Chondrocyte (in vitro differentiated cells): ENCODE measurements at places on chromosomes 2 and 18. TPM values are rescaled to one million over a fixed set of nuclear protein-coding genes. Genes with fewer than 3 reads are reported as not detected.

Gene DAPL1
- total RNA-seq = 0.57 to 1.4 TPM in 2 of 3 replicates, not detected in the other

Gene ACYP2
- 6.5 to 9.1 TPM (median 7.7 TPM) in 3 replicates for total RNA-seq

DNA sequence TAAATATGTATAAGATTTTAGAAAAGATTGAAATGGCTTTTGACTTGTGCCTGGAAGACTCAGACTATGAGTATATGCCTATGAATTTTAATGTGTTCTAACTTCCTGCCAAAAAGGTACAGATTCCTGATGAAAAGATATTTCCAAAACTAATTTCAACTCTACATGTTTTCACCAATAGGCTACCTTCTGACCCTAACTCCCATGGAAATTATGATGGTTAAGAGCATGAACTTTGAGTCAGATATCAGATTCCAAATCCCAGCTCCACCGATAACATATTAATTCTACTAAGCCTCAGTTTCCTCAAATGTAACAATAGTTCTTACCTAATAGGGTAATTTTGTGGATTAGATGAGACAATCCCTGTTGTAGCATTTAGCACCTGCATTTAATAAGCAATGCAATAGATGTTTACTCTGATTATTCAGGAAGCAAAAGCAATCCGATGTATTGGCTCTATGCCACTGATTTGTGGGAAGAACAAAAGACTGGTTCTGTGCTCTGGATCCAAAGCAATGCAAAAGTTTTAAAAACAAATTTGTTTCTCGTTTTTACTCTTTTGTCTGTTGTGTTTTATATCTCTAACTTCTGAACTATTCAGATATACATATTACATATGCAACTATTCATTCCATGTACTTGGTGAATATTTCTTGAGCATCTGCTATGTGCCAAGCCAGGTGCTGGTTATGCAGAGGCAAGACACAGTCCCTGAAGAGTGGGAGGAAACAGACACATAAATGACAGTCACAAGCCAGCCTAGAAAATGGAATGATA, 115.4 kb downstream of the GATA6 start:
- H3K36me3 ChIP-seq = peaks cover 1% of the 10 kb centered on the region
- peaks cover 17% of the 10 kb centered on the region for H3K4me1 ChIP-seq
- DNase-seq = no peak
- no peak overlapping the region for H3K27ac ChIP-seq

- H3K4me1 ChIP-seq = no peaks in the 10 kb centered on the region
- no peaks in the 10 kb centered on the region for H3K36me3 ChIP-seq
- peaks cover 4% of the 10 kb centered on the region for H3K27me3 ChIP-seq
- no peak for DNase-seq
- no peak overlapping the region for H3K4me3 ChIP-seq
These were observed 1348.0 kb upstream of the PIK3C3 start for GRCh38 chr18:40606996-40607395.
